Aorta (tissue), 5 donors: ENCODE measurements at places on chromosomes 2 and 18. TPM values are rescaled to one million over a fixed set of nuclear protein-coding genes. Genes with fewer than 3 reads are reported as not detected.
A peak's percentile ranks its signal among the peaks of the same experiment; 100 is the strongest.

DNA sequence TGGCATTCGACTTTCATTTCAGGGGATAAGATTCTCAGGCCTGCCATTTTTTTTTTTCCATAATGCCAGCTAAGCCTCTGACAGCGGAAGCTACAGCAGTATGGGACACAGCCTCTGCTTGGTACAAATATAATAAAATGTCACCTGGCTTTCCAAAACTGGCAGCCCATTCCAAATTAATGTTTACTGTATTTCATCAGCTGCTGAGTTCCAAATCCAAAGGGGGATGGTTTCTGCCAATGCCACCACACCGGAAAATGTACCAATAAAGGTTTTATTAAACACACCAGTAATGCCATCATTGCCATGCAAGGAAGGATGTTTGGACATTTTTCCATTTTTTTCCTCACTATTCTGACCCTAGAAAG is 275.8 kb upstream of the CCDC68 start:
- DNase-seq = no peak
- H3K27ac ChIP-seq = peak overlapping the region; percentile 28
- H3K27me3 ChIP-seq = no peaks in the 10 kb centered on the region
- H3K4me3 ChIP-seq = no peak overlapping the region
- H3K4me1 ChIP-seq = peaks cover 3% of the 10 kb centered on the region
- H3K36me3 ChIP-seq = no peaks in the 10 kb centered on the region

DNA sequence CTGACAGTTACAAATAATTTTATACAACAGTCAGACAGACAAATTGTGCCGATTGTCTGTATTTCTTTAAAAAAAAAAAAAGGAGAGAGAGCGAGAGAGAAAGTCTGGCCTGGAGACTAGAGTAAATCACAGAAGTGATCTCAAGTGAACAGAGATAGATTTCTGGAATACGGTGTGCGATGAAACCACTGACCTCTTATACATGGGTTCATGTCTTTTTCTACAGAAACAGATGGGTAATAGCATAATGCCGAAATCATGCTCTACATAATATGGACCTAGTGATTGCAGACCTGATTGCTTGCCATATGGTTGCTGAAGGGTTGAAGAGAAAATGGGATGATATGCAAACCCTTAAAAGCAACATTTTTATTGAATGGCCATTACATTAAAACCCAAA is 403.3 kb upstream of the FANCL start:
- no peak overlapping the region for H3K27ac ChIP-seq
- H3K4me1 ChIP-seq = no peaks in the 10 kb centered on the region
- no peaks in the 10 kb centered on the region for H3K27me3 ChIP-seq
- no peak for DNase-seq

DNA sequence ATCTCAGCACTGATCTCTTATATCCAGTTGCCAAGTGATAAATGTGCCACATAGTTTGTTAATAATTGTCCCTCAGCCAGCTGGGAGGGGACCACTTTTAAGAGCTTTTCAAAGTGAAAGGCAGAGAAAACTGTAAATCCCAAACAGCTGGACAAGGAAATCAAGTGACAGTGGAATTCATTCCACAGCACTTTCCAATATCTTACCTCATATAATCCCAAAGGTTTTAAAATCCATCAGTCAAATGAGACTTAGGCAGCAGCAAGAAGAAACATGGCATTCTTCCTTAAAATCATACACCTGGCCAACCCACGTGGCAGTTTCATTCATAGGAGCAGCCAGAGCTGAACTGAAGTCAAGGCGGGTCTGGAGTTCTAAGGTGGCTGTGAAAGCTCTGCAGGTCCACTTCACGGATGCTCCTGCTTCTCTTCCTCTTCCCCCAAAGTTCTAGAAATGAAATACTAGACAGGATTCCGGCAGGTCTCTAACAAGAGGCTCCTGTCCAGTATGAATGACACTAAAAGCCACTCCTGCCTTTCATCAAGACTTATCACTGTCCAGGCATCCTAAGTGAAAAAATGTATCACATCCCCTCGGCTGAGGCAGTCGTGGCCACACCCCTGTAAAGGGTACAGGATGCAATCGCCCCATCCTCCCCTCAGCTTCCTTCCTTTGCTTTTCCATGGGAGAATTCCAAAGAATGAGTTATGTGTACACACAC is 190.4 kb upstream of the STK17B start:
- H3K4me3 ChIP-seq = no peak overlapping the region
- no peaks in the 10 kb centered on the region for H3K27me3 ChIP-seq
- H3K27ac ChIP-seq = no peak overlapping the region
- H3K4me1 ChIP-seq = no peaks in the 10 kb centered on the region

- H3K36me3 ChIP-seq = no peaks in the 10 kb centered on the region
- no peak for DNase-seq
- peak overlapping the region; percentile 23 for H3K27ac ChIP-seq
Measured at GRCh38 chr2:227466887-227467600, 4.9 kb upstream of the AGFG1 start.

DNA sequence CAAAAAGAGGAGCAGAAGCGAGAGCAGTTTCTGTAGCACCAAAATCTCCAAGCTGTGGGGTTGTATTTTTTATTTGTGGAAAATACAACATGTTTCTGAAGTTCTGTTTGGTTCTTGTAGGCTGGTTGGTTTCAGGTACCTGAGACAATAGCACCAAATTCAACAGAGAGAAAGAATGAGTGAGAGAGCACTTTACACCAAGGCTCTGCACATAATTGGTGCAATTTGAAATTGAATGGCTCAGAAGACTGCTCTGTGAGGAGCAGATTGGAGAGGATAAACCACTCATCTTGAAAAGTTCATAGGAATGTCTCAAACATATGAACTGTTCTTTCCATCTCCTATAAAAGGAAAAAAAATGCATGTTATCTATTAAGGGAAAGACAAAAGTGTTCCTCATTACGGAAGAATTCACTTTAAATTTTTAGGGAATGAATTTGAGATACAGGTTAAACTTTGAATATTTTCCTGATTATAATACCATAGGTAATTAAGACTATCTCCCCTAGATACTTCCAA is 175.1 kb downstream of the ATAD2B start:
- no peak overlapping the region for H3K4me3 ChIP-seq
- H3K4me1 ChIP-seq = no peaks in the 10 kb centered on the region
- no peaks in the 10 kb centered on the region for H3K27me3 ChIP-seq
- no peak overlapping the region for H3K27ac ChIP-seq
- no peak for DNase-seq

DNA sequence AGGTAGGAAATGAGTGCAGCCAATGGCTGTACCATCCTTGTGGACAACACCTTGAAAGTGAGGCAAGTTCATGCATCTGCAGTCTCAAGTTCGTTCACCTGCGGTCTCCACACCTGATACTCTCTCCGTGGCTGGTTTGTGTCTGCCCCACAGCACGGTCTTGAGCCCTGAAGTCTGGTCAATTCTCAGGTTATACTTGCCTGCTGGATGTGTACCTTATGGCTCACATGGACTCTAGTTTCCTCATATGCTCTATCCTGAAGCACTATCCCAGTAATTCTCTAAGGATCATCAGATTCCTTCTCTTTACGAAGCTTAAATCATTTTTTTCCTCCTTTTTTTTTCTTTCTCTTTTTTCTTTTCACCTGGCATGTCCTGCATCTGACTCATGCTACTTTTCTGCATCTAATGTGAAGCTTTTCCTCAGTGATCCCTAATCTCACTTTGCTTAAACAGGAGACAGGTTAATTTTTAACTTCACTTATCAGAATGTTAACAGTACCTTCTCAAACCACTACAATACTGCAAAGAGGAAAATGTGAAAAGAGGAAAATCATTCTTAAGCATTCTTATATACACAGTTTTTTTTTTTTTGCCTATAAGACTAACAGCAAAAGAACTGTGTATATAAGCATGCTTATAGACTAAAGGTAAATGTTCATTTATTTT is 511.2 kb downstream of the SOX11 start:
- H3K27me3 ChIP-seq = no peaks in the 10 kb centered on the region
- no peak overlapping the region for H3K27ac ChIP-seq
- H3K4me1 ChIP-seq = no peaks in the 10 kb centered on the region

GRCh38 chr2:43169099-43169945 is 57.1 kb downstream of the ZFP36L2 start:
- H3K27ac ChIP-seq = no peak overlapping the region
- no peak overlapping the region for H3K4me3 ChIP-seq
- no peaks in the 10 kb centered on the region for H3K27me3 ChIP-seq
- H3K36me3 ChIP-seq = no peaks in the 10 kb centered on the region

DNA sequence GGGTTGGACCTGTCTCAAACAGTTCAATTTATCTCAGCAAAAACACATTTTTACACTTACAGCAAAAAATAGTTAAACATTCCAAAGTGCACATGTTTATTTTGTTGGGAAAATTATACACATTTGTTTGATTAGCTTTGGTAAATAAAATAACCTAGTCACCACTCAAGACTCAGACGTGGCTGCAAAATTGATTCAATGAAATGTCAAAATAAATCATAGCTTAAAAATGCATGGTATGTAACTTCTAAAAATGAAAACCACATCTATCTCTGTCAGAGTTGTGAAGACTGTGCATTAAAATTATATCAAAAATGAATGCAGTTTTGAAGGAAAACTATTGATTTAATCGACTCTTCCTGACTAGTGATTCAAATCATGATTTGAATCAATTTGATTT is 56.7 kb downstream of the GALNT14 start:
- H3K4me3 ChIP-seq = no peak overlapping the region
- no peak overlapping the region for H3K27ac ChIP-seq
- H3K36me3 ChIP-seq = no peaks in the 10 kb centered on the region
- no peaks in the 10 kb centered on the region for H3K27me3 ChIP-seq
- DNase-seq = no peak

DNA sequence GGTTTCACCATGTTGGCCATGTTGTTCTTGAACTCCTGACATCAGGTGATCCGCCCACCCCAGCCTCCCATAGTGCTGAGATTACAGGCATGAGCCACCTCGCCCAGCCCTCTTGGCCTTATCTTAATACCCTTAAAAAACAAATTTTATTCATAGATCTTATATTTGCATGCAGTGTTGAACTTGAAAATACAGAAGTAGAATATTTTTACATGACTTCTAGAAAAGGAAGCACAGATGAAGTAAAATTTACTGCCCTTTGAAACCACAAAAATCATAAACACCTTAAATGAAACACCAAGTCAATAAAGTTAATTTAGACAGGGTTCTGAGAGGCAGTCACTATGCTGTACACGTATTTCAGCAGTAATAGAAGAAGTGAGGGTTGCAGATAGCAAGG is 145.7 kb downstream of the CERS6 start:
- no peaks in the 10 kb centered on the region for H3K27me3 ChIP-seq
- H3K4me3 ChIP-seq = no peak overlapping the region
- no peak for DNase-seq
- H3K4me1 ChIP-seq = no peaks in the 10 kb centered on the region

GRCh38 chr2:41962922-41963622 is 84.7 kb upstream of the PKDCC start:
- no peak for DNase-seq
- no peaks in the 10 kb centered on the region for H3K36me3 ChIP-seq
- H3K4me3 ChIP-seq = no peak overlapping the region
- H3K27me3 ChIP-seq = no peaks in the 10 kb centered on the region
- no peak overlapping the region for H3K27ac ChIP-seq
- H3K4me1 ChIP-seq = peaks cover 16% of the 10 kb centered on the region

- no peak overlapping the region for H3K27ac ChIP-seq
- no peaks in the 10 kb centered on the region for H3K4me1 ChIP-seq
- no peaks in the 10 kb centered on the region for H3K27me3 ChIP-seq
- DNase-seq = no peak
Measured at GRCh38 chr2:233764264-233764663, 4.2 kb downstream of the UGT1A1 start.

- DNase-seq = no peak
- H3K27ac ChIP-seq = no peak overlapping the region
- no peak overlapping the region for H3K4me3 ChIP-seq
- H3K36me3 ChIP-seq = peaks cover 3% of the 10 kb centered on the region
- H3K27me3 ChIP-seq = no peaks in the 10 kb centered on the region
Measured at GRCh38 chr18:41966943-41967342, 11.9 kb downstream of the PIK3C3 start.

DNA sequence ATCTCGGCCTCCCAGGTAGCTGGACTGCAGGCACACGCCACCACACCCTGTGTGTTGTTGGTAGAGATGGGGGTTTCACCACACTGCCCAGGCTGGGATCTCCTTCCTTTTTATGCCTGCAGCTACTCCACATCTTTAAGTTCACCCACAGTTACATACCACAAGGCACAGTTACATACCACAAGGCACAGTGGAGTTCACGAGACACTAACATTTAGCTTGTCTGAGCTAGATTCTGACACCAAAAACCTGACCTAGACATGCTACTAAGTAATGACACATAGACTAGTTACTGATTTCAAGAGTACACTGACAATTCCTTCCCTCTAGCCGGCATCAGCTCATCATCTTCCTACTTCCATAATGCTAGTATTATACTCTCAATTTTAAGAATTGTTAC is 4.3 kb downstream of the POLR2D start:
- no peak overlapping the region for H3K27ac ChIP-seq
- H3K36me3 ChIP-seq = peaks cover 2% of the 10 kb centered on the region
- no peak overlapping the region for H3K4me3 ChIP-seq

DNA sequence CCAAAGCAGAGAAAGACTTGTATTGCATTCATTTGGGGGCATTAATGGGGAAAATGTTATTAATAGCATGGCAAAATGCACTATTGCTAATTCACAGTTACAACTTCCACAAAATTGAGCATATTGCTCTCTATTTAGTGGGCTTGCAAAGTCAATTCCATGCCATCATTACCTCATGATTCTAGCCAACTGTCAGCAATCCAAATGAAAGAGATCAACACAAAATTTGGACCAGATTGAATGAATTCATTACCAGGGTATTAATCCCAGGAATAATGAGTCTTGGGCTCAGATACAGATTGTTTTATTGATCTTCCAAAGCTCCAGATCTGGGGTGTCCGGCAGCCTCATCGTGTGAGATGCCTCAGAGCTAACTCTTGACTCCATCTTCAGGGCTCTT is 38.3 kb downstream of the NXPH2 start:
- no peaks in the 10 kb centered on the region for H3K27me3 ChIP-seq
- no peaks in the 10 kb centered on the region for H3K4me1 ChIP-seq
- H3K4me3 ChIP-seq = no peak overlapping the region

GRCh38 chr2:2825516-2826208 is 494.6 kb upstream of the MYT1L start:
- no peaks in the 10 kb centered on the region for H3K4me1 ChIP-seq
- no peaks in the 10 kb centered on the region for H3K27me3 ChIP-seq
- no peak for DNase-seq
- no peak overlapping the region for H3K27ac ChIP-seq
- no peaks in the 10 kb centered on the region for H3K36me3 ChIP-seq

GRCh38 chr18:58541146-58541788 is 87.6 kb downstream of the ALPK2 start:
- H3K4me1 ChIP-seq = no peaks in the 10 kb centered on the region
- H3K27me3 ChIP-seq = no peaks in the 10 kb centered on the region
- no peak overlapping the region for H3K4me3 ChIP-seq
- no peaks in the 10 kb centered on the region for H3K36me3 ChIP-seq
- DNase-seq = no peak

GRCh38 chr2:100189387-100189786 is 47.0 kb upstream of the AFF3 start:
- H3K4me3 ChIP-seq = no peak overlapping the region
- DNase-seq = no peak
- H3K27me3 ChIP-seq = no peaks in the 10 kb centered on the region

The REG1B gene
- total RNA-seq = 4.9 TPM

The VAMP8 gene
- total RNA-seq = 40.5 TPM

The C2orf81 gene
- 3.1 TPM for total RNA-seq

The NDC80 gene
- 2.4 TPM for total RNA-seq

The HJURP gene
- total RNA-seq = 1.1 TPM
